ENCODE measurements at places on chromosomes 3 and 15. TPM values are rescaled to one million over a fixed set of nuclear protein-coding genes. Genes with fewer than 3 reads are reported as not detected.

GRCh38 chr3:14539384-14539741 is 779 bp downstream of the GRIP2 start:
- DNase-seq, result no peak

CCDC39 gene
- polyA plus RNA-seq, result not detected

EXOSC7 gene
- polyA plus RNA-seq, result 71.8 TPM

GRCh38 chr15:60626669-60627068 is 147.7 kb upstream of the ICE2 start:
- no peak for DNase-seq

CFAP92 gene
- 0.56 TPM for polyA plus RNA-seq

GREM1 gene
- 0.15 TPM for polyA plus RNA-seq

DNA sequence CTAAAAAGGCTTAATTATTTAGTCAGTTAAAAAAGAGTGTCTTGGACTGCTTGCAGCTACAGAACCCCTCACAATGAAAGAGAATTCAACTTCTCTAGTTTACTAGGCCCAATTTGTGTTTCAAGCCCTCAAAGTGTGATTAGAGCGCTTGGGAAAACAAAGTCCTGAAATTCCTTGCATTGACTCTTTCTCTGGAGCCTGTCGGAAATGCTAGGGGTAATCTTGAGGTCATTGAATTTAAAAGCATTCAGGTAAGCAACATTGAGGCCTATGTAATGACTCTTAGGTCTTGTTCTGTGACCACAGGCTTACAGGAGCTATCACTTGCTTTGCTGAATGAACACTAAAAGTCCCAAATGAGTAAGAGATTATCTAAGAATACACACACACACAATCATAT is 186.0 kb downstream of the NLGN1 start:
- DNase-seq, result no peak

HRH1 gene
- 1.9 TPM for polyA plus RNA-seq

PDZRN3 gene
- polyA plus RNA-seq, result 9.5 TPM

DNA sequence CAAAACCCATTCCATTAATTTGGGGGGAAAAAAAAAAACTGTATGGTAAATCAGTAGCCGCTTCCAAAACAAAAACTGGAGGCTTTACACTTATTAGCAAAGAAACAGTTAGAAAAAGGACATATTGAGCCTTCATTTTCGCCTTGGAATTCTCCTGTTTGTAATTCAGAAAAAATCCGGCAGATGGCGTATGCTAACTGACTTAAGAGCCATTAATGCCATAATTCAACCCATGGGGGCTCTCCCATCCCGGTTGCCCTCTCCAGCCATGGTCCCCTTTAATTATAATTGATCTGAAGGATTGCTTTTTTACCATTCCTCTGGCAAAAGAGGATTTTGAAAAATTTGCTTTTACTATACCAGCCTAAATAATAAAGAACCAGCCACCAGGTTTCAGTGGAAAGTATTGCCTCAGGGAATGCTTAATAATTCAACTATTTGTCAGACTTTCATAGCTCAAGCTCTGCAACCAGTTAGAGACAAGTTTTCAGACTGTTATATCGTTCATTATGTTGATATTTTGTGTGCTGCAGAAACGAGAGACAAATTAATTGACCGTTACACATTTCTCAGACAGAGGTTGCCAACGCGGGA is 9.4 kb upstream of the RPL24 start:
- DNase-seq, result no peak

TM6SF1 gene
- 2.6 TPM for polyA plus RNA-seq

MESP2 gene
- polyA plus RNA-seq, result 0.24 TPM

KCNMB3 gene
- polyA plus RNA-seq, result 1.7 TPM

GHSR gene
- not detected for polyA plus RNA-seq

GRCh38 chr15:83108266-83109219 is 1.1 kb downstream of the TM6SF1 start:
- DNase-seq, result no peak

C3orf70 gene
- 0.69 TPM for polyA plus RNA-seq

Measured in kidney (tissue), 22 donors.